Uterus (tissue), 4 donors: ENCODE measurements at places on chromosomes 5 and 9. TPM values are rescaled to one million over a fixed set of nuclear protein-coding genes. Genes with fewer than 3 reads are reported as not detected.

DNA sequence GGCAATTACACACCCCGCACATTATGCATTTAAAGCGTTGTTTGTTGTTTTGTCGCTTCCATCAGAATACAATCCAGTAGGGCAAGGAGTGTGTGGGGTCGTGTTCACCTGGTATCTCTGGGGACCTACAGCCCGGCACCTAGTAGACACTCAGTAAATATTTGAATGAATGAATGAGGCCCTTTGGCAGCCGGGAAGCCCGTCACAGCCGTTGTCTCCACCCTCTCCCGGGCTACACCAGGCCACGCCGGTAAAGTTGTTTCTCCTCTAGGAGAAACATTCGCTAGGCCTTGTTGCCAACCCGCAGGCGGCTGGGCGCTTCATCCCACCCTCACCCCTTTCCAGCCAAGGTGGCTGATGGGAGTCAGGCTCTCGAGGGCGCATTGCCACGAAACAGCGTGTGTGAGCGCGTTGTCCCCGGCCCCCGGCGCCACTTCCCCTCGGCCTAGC, 876 bp upstream of the JAK2 start:
- DNase-seq: no peak

DNA sequence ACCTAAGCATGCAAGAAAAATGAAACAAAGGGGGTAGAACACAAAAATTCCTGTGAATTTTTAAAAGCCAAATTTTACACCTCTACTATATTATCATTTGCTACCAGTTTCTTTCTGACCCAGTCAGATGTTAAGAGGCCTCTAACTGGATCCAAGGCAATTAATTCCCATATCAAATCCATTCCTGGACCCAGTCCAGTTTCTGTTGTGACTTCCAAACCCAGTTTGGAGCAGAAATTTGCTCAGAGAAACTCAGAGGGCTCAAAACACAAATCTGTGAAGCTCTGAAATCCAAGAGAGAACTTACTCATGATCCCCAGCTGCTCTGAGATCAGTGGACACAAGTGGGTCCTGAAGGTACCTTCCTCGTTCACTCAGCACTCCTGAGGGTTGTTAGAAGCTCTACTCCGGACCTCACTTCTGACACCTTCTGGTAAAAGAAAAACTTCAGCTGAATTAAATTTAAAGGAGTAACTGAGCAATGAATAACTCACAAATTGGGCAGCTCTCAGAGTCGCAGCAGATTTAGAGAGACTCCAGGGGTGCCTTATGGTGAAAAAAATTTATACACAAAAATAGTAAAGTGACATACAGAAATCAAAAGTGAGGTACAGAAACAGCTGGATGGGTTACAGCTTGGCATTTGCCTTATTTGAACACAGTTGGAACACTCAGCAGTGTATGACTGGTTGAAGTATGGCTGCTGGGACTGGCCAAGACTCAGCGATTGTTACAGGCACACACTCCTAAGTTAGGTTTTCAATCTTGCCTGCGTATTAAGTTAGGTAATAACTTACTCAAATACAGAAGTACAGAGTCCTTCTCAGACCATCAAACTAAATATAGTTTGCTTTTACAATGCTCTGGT, 32.4 kb downstream of the INSL4 start:
- DNase-seq: no peak

GRCh38 chr9:34124099-34124498, 2.4 kb downstream of the DCAF12 start:
- no peak for DNase-seq

The GFI1B gene
- not detected for total RNA-seq

The NR2F1-AS1 gene
- 4.4 TPM for total RNA-seq

The ANKRD33B gene
- total RNA-seq: 24.1 TPM
